IMR-90 (cell line): ENCODE measurements at places on chromosomes 16 and 17. TPM values are rescaled to one million over a fixed set of nuclear protein-coding genes. Genes with fewer than 3 reads are reported as not detected.

DNA sequence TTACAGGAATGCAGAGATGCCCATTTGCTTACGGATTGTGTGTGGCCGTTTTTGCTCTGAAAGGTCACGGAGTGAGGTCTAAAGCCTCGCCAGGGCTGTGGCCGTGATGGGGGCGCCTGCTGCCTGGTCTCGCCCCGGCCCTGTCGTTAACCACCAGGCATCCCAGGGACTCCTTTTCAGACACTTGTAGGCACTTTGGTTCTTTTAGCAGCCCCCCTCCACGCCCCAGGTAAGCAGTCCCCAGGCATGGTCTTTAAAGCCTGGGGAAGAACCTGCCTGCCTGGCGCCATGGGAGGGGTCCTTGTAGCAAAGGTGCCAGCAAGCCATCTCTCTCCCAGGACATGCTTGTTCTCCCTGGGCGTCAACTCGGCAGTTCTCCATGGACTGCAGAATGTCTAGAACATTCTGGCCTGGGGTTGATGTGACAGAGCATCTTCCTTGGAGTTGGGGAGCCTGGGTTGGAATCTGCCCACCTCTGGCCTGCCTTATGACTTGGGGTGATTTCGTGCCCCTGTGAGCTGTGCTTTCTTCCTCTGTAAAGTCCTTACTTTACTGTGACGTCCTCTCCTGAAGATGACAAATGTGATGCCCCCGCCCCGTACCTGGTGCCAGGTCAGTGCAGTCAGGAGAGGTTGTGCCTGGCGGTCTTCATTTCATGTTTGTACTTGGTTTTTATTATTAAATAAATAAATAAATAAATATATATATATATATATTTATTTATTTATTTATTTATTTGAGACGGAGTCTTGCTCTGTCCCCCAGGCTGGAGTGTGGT lies 5.4 kb downstream of the KCTD5 start:
- DNase-seq, result no peak

DNA sequence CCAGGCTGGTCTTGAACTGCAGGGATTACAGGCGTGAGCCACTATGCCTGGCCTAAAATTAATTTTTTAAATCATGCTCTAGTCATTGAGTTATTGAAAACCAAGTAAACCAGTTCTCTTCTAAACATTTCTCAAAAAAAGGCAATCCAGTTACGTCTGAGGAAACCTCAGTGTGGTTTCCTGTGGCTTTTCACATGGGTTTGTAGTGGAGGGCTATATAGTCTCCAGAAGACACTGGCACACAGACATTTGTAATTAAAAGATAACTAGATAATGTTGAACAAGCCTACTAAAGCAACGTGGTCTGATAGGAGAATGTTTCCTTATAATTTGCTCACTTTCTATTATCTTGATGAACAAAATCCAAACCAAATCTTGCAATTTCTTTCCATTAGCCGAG lies 5.2 kb upstream of the TOB1 start:
- no peak for DNase-seq

GRCh38 chr17:61134551-61135235 lies 264.9 kb upstream of the TBX2 start:
- DNase-seq, result no peak

- DNase-seq, result no peak
Observed at GRCh38 chr17:48995304-48995973, 1.7 kb upstream of the IGF2BP1 start.

- peak; percentile 91 for DNase-seq
Observed at GRCh38 chr17:69870091-69870530, 204.9 kb upstream of the KCNJ16 start.

- DNase-seq, result peak; percentile 80
Observed at GRCh38 chr17:63345611-63346010, 100.5 kb downstream of the CYB561 start.

GRCh38 chr17:20203018-20203417 lies 193.9 kb downstream of the SPECC1 start:
- DNase-seq, result peak; percentile 26

FN3K gene
- polyA plus RNA-seq, result 2.0 and 2.9 TPM in 2 replicates

PDILT gene
- polyA plus RNA-seq, result not detected in 2 replicates

HEXD gene
- polyA plus RNA-seq, result 9.2 and 9.5 TPM in 2 replicates

AFMID gene
- 29.9 and 41.0 TPM in 2 replicates for polyA plus RNA-seq

PPP1R27 gene
- polyA plus RNA-seq, result 0.20 and 0.21 TPM in 2 replicates
